Activated CD4-positive, alpha-beta T cell treated with anti-CD3 and anti-CD28 coated beads for 24 hours (primary cell): ENCODE measurements at places on chromosomes 7 and 10.

DNA sequence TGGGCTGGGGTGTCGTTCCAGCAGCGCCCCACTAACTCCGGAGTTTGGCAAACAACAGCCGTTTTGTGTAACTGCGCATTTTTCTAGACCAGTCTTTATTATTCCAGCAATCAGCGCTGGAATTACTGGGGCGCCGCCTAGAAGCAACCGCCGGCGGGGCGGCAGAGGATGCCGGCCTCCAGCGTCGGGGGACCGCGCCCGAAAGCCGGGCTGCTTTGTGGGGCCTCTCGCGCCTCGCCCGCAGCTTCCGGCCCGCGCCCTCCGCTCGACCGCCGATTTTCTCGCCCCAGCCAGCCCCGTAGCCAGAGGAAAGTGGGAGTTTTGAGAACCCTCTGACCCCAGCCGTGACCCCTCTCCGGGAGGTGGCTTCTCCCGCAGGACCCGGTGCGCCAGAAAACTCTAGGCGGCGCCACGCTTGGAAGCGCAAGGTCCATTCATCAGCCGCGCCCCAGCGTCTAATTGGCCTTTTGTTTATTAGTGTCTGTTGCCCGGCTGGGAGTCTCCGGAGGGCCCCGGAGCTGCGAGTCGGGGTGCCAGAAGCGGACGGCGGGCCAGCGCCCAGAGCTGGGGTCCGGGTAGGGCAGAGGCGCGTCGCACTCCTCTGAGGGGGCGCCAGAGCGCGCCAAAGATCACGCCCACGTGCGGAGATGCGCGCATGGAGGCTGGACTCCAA, 10.7 kb downstream of the EMX2 start:
- no peak for DNase-seq

- DNase-seq = no peak
Observed at GRCh38 chr7:32879460-32879859, 12.1 kb downstream of the KBTBD2 start.

GRCh38 chr10:74586088-74586585, 240.3 kb upstream of the KAT6B start:
- no peak for DNase-seq

GRCh38 chr10:5442065-5442989, 30.0 kb downstream of the NET1 start:
- no peak for DNase-seq

GRCh38 chr10:93222211-93222754, 148.6 kb downstream of the CYP26A1 start:
- DNase-seq = no peak

- DNase-seq = no peak
Observed at GRCh38 chr10:77485847-77486246, 151.8 kb downstream of the KCNMA1 start.

DNA sequence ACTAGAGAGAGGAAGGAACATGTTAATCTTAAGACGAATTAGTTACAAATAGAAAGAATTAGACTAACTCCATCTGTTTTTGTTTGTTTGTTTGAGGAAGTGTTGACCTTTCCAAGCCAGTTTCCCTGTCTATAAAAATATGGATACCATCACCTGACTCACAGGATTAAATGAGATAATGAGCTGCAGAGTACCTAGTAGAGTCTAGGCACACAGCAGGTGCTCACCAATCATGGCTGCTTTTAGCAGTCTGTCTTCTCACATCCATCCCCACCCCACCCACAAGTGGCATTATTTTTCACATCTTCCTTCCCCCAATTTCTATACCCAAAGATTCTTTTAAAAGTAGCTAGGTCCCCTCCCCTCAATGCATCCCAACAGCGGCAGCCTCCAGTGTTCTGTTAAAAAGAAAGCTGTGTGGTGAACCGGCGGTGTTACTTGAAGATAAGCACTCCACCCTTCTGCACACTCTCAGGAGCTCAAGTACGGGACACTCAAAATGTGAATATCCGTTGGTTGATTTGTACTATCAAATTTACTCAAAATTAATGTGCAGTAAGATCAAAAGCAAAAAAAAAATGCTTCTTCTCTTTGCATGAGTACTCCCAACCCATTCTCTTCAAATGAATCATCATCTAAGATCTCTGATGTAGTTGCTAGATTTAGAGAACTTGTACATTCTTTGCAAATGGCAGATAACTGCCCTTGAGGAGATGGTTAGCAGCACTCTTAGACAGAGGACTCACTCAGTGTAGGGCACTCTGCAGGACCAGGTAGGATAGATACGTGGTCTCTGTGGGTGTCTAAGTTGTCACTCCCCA, 145.4 kb upstream of the ASAH2 start:
- no peak for DNase-seq

DNA sequence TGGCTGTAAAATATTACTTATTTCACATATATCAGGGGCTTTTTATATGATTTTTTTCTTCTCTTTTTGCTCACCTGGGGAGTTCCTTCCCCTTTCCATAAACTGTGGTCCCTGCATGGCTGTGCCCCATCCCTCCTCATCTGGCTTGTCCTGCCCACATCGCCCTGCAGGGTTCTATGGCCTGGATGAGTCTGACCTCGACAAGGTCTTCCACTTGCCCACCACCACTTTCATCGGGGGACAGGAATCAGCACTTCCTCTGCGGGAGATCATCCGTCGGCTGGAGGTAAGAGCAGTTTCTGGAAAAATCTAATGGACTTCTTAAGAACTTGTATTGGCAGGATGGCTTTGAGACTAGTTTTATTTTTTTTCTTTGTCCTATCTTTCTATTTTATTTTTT, 60.1 kb downstream of the OGDH start:
- DNase-seq = no peak

- no peak for DNase-seq
Observed at GRCh38 chr7:30144657-30145306, 10.0 kb downstream of the MTURN start.

DNA sequence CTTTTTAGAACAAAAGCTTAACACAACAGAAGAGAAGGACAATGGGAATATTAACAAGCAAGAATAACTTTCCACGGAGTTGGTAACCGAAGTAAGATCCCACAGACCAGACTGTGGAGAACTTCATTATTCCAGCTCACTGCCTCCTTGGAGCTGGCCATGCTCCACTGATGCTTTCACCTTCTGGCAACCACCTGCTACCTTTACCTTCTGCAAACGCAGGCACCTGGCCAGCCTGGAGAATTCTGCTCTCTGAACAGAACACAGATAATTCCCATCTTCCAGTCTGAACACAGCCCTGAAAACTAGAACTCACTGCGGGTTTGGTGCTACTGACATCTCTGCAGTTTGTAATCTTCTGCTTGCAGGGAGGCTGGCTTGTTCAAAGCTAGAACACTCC, 66.5 kb downstream of the JAZF1 start:
- no peak for DNase-seq

- no peak for DNase-seq
Observed at GRCh38 chr7:124813994-124814798, 48.6 kb upstream of the GPR37 start.

DNA sequence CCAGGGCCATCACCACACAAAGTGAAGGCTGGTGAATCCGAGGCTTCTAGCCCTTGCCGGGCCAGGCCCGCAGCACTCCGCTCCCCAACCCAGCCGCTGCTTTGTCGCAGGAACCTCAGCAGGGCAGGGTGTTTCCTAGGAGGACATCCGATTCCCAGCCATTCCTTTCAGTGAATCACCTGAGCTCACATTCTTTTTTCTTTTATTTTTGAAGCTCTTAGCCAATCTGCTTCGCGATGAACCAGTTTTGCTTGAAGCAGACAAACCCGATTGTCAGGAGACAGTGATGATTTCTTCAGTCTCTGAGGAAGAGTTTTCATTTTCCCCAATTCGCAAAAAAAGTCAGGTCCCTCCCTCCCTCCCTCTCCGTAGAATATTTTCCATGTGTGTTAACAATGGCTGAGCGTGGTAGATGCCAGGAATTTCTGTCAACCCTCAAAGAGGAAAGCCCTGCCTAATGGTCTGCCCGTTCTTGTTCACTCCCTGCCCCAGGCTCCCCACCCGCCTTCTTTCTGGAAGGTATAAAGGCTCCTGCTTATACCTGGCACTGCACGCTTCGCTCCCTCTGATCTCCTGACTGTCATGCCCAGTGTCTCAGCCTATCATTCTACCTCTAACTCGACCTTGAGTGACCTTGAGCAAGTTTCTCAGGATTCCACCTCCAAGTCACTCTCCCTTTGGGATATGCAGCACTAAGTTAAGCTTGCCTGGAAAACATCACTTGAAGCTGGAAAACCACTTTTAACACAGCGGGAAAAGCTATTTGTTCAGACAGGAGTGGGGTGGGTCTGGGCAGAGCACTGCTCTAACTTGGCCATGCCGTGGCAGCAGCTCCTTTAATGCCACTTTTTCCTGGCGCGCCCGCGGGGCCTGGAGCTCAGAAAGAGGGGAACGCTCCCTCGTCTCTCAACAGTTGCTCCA, 35.1 kb downstream of the EGFR start:
- no peak for DNase-seq
